ENCODE measurements at places on chromosomes 3 and 15.

DNA sequence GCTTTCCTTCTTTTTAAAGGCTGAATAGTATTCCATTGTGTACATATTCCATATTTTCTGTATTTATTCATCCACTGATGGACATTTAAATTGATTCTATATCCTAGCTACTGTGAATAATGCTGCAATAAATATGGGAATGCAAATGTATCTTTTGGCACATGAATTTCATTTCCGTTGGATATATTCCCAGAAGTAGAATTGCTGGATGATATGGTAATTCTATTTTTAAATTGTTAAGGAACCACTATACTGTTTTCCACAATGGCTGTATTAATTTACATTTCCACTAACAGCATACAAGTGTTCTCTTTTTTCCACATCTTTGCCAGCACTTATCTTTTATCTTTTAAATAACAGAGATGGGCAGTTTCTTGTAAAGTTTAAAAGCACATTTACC is 302.7 kb downstream of the CTNNB1 start:
- no peak for DNase-seq

- no peak for DNase-seq
These were observed 175.4 kb downstream of the EBLN2 start for GRCh38 chr3:73236867-73237266.

DNA sequence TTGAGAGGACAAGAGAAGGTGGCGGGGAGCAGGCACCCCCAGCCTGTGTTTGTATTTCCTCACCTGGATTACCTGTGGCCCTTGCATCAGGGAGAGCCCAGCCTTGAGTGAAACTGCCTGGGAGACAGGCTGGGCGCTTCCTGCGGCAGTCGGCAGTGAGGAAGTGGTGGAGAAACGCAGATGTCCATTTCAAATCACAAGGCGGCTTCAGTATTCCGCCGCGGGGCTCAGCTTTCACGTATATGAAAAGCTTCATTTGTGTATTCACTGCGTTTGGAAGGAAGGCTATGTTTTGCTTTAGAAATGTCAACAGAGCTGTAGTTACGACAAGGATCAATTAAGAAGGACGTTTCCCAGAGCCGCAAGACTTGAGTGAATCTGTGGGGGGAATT is 167.4 kb upstream of the CTDSPL start:
- no peak for DNase-seq

GRCh38 chr3:45612918-45613602 is 18.5 kb downstream of the LIMD1 start:
- no peak for DNase-seq

DNA sequence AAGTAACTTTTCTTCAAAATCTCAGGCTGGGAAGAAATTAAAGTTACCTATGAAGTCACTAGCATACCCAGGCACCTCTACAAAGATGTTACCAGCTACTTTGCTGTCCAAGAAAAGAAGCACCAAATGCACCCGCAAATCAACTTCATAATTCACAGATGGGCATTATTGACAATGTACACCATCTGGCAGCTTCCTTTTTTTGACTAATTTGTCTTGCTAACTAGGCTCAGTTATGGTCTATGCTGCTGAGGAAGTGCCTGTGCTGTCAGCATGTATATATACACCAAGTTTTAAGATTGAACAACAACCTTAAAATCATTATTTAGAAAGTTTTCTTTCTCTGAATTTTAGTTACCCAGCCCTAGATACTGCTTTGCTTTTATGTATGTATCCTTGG is 93.8 kb downstream of the NSUN3 start:
- no peak for DNase-seq

DNA sequence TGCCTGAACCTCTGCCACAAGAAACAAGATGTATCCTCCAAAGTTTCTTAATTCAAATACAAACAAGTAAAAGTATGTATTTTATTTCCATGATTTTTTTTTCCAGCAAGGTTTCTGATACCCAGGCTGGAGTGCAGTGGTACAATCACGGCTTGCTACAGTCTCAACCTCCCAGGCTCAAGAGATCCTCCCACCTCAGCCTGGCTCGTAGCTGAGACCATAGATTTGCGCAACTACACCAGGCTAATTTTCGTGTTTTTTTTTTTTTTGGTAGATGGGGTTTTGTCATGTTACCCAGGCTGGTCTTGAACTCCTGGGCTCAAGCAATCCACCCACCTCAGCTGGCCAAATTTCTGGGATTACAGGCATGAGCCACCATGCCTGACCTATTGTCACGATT is 12.2 kb upstream of the VEPH1 start:
- DNase-seq: no peak

- no peak for DNase-seq
These were observed 3.3 kb downstream of the OSBPL10 start for GRCh38 chr3:31977736-31978135.

- no peak for DNase-seq
These were observed 57.4 kb upstream of the ULK4 start for GRCh38 chr3:42019144-42019952.

DNA sequence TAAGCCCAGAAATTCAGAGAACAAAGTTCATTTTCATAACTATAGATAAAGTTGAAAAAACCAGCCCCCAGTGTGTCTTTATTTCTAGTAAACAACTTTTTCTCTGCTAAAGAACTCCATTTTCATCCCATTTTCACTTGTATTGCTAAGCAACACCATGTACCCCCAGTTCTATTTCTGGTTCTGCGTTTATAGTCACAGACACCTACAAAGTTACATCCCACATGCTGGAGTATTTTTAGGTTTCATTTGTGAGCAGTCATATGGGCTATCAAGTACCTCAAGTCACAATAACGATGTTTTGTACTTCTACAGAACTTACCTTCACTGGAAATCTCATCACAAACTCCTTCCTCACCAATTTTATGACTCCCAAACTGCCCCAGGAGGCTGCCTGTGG is 236.5 kb downstream of the RSL24D1 start:
- DNase-seq: no peak

- no peak for DNase-seq
These were observed 13.0 kb upstream of the PARP6 start for GRCh38 chr15:72285402-72285801.

GRCh38 chr3:125054449-125055329 is 1.1 kb downstream of the HEG1 start:
- DNase-seq: no peak

- DNase-seq: no peak
These were observed 11.5 kb downstream of the CLRN1 start for GRCh38 chr3:150960708-150961684.

DNA sequence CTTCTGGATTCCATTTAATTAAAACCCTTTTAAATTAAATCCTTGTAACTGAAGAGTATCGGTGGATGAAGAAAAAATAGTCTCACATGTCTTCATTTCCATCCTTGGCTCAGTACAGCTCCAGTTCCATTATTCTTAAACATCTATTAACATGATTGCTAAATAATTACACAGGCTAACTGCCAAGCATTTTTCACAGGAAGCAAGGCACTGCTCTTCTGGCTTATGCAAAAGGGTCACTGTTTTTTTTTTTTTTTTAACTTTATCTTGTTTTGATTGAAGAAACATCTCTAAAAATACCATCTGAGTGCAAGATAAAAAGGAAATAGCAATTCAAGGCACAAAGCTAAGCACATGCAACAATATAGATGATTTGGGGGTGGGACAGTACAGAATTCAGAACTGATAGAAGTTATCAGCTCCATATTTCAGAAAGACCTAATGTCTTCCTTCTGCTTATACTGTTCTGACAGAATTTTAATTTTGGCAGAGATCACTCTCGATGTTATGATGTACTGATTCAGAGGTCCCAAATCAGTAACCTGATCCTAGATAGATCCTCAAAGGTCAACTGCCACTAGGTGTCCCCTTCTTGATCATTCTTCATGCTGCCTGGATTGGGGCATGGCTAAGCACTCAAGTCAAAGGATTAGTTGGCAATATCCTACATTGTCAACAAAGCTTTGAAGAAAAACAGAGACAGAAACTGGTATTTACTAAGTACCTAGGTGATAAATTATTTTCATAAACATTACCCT is 57.8 kb upstream of the ACTC1 start:
- DNase-seq: no peak

- no peak for DNase-seq
These were observed 154.9 kb downstream of the KLHL25 start for GRCh38 chr15:85639752-85640381.

- DNase-seq: no peak
These were observed 632 bp upstream of the COPS2 start for GRCh38 chr15:49155834-49156627.

GRCh38 chr3:194285024-194285849 is 65.9 kb downstream of the CPN2 start:
- no peak for DNase-seq

DNA sequence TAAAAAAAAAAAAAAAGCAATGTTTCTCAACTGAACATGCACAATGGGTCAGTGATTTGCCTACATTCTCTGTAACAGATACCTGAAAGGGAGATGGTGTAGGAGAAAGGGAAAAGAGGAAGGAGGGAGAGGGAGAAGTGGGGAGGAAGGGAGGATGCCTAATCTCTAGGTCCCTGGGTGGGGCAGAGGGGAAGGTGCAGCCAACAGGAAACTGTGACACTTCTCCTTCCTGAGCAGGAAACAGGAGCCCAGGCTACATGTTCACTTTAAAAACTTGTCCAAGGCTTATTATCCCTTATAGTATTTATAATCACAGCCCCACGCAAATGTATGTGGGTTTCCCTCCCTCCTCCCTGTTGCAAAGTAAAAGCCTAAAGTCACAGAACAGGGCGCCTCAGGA is 137.9 kb downstream of the MINAR1 start:
- DNase-seq: no peak

DNA sequence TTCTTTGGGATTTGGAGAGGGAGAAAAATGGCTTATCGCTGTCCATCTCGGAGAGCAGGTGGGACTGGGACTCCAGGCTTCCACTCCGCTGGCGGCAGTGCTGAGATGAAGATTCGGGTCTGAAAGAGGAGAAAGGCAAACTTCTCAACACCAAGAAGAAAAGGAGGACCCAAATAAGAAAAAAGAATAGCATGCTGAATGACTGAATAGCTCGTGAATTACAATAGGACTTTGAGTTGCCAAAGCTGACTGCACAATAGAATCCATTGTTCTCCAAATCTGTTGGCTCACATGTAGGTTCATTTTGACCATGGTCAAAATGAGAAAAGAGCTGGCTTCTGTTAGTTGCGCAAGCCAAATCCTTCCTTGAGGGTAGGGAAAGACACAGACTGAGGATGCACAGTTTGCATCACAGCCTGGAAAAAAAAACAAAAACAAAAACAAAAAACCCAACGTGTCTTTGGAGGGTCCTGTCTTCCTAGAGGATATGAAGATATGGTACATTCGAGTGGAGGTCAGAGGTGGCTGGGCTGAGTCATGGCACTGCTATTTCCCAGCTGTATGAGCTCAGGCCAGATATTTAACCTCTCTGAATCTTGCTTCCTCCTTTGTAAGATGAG is 59.3 kb upstream of the LMOD3 start:
- DNase-seq: no peak

DNA sequence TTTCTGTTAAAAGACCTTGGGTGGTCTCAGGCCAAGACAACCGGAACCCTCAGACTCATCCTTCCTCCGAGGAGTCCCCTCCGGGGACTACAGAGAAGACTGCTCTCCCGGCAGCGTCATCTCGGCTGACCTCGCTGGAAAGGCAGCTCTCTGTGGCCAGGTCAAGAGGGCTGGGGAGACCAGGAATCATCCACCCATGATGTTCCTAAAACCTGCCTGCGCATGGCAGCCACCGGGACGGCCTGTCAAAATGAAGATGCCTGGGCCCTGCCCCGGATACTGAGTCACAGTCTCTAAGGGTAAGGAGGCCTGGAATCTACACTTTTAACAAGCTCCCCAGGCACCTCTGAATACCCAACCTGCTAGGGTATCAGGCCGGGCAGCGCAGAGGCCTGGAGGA is 78.6 kb downstream of the RPN1 start:
- no peak for DNase-seq

All from esophagus squamous epithelium (tissue), 5 donors.